Brain (organoid and tissue), 16 donors: ENCODE measurements at places on chromosomes 2 and 18.

DNA sequence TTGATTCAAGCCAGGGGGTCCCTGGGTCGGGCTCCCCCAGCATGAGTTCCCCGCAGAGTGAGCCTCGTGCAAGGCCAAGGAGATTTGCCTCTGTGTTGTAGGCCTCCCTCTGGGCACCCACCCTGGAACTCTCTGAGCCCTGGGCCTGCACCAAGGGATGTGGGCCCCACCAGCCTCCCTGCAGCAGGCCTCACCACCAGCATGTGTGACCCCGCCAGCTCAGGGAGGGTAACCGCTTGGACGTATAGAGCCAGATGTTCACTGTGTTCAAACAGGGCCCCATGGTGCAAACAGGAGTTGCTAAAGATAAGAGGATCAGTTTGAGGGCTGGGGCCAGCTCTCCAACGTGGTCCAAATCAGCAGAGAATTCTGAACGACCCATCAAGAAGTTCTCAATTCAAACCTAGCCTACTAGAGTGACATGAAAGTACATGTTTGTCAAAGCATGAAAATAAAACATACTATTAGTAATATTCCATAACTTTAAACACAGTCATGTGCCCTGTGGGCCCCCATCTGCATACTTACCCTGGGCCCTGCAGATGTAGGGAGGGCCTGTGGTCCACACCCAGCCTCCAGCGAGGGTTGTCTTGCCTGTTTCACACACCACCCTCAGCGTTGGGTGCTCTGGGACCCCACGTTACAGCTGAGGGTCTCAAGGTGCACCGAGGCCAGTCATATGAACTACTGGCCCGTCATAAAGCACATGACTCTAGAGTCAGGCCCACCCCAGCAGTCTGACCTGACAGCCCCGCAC is 5.5 kb upstream of the TUBB6 start:
- DNase-seq: no peak

- no peak for DNase-seq
These were observed 141.2 kb downstream of the LRATD1 start for GRCh38 chr2:14773696-14774095.

GRCh38 chr2:16050261-16050907 is 110.0 kb downstream of the MYCN start:
- no peak for DNase-seq

- no peak for DNase-seq
These were observed 30.2 kb downstream of the TRAPPC12 start for GRCh38 chr2:3409627-3410170.

DNA sequence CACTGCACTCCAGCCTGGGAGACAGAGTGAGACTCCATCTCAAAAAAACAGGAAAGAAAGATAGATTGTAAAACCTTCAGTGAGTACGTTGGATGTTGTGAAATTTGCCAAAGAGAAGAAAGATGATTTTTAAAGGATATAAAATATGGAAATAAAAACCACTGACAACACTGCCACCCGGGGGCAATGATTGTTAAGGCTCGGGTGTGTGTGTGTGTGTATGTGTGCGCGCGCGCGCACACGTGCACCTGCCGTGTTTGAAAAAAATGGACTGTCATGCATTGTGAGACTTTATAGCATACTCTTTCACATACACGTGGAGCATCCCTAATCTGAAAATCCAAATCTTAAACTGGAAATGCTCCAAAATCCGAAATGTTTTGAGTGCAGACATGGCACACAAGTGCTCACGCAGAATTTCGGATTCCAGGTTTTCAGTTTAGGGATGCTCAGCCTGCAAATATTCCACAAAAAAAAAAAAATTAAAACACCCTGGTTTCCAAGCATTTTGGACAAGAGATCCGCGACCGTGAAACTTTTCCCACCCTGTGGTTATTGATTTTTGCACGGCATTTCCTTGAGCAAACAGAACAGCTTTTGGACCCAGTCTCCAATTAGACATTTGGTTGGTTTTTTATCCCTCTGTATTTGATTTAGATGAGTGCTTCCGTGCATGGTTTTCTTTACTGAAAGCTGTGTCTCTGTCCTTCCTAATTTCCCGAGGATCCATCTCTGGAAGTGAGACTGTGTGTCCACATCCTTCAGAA is 269.2 kb downstream of the AGAP1 start:
- DNase-seq: no peak

- no peak for DNase-seq
These were observed 74.1 kb downstream of the MMADHC start for GRCh38 chr2:149513461-149513860.

DNA sequence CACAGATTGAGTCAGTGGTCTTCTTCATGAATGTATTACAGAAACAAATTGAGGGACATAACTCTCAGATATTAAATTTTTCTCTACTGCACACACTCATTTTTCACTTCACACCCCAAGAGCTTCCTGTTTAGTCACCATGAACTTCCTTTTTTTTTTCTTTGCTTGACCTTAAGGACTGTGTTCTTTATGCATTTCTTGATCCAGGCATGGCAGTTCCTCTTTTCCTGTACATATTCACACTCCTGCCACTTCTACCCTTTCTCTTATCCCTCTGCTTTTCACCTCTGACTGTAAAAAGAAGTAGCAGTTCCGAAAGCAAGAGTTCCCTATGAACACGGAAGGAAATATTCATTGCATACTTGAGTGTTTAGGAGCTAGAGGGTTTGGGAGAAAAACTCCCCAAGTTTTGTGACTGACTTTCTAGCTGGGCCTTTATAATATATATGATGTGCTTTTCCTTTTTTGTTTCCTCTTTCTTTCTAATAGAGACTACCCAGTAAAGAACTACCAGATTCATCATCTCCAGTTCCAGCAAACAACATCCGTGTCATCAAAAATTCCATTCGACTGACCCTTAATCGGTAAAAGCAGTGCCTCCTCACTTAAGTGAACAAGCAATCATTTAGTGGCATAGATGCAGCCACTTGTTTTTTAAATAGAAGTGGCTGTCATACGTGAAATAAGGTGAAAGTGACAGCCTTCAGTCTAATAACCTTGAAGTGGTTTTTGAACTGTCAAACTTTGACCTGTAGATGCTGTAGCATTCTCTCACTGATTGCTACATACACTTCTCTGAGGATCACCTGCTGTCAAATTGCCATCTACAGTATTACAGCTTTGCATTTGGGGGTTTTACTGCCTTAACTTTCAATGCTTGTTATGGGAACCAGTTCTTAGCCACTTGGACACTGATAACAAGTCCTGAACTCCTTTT is 40.8 kb downstream of the PAPOLG start:
- DNase-seq: no peak
